ENCODE measurements at places on chromosomes 3 and 15.

DNA sequence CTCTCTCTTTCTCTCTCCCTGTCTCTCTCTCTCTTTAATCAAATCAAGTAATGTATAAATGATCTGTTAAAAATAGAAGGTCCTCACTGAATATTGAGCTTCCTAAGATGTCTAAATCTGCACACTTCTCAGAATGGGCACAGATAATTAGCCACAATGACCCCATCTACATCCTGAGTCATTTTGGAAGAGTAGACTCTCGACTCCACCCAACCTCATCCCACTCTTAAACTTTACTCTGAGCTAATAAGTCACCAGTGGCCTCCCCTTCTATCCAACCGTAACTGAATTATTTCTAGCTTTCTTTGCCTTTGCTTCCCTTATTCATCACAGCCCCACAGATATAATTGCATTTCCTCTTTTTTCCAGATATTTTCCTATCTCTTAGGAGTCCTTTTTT lies 326.5 kb upstream of the ZNF717 start:
- no peak for DNase-seq

DNA sequence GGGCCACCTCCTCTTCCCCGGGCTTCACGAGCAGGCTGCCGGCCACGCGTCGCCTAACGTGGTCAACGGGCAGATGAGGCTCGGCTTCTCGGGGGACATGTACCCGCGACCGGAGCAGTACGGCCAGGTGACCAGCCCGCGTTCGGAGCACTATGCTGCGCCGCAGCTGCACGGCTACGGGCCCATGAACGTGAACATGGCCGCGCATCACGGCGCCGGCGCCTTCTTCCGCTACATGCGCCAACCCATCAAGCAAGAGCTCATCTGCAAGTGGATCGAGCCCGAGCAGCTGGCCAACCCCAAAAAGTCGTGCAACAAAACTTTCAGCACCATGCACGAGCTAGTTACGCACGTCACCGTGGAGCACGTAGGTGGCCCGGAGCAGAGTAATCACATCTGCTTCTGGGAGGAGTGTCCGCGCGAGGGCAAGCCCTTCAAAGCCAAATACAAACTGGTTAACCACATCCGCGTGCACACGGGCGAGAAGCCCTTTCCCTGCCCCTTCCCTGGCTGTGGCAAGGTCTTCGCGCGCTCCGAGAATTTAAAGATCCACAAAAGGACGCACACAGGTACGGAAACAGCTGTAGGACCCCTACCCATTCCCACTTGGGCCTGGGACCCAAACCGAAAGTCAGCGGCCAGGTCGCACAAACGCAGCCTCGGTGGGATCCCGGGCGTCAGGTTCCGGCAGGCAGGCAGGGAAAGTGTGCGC lies 1.5 kb downstream of the ZIC1 start:
- DNase-seq: no peak

DNA sequence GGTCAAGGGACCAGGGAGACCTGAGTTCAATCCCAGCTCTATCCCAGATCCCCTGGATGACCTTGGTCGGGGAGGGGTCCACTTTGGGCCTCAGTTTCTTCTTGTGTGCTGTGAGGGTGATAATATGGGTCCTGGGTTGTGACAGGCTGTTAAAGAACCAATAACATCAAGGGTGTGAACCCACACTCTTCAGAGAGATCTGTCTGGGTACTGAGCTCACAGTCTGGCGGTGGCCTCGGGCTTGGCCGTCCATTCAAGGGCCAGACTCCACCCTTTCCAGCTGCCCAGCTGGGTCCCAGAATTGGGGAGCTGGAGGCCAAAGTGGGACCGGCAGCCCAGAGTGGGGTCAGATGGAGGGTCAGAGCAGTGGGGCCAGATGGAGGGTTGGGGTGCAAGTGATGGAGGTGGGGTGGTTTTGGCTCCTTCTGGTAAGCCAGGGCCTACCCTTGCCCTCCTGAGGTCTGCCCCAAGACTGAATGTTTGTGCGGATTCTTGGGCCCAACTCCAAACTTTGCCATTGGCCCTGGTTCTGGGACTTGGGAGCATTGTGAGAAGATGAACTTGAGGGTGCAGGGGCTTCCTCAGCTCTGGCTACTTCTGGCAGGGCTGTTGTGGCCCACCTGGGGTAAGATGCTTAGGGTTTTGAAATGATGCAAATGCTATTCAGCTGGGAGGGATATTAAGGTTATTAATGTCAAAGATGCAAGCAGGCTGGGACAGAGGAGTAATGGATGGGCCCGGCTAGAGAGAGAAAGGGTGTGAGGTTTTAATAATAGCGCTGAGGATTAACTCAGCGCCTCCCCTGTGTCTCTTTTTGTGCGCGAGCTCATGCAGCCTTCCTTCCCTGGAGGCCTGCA lies 1.5 kb downstream of the CORO2B start:
- DNase-seq: no peak

DNA sequence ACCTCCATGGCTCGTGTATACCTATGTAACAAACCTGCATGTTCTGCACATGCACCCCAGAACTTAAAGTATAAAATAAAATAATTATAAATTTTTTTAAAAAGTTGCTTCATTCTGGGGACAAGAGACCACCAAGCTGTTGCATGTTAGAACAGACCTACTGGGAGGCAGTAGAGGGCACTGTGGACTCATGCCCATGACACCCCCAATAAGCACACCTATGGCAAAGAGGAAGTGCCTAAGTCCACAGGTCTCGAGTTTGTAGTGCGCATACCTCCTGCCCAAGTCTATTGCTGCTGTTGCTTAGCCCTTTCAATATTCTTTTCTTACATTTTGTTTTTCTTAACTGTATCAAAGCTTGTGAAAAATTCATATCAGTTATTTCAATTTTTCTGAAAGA lies 267.9 kb upstream of the THBS1 start:
- no peak for DNase-seq

DNA sequence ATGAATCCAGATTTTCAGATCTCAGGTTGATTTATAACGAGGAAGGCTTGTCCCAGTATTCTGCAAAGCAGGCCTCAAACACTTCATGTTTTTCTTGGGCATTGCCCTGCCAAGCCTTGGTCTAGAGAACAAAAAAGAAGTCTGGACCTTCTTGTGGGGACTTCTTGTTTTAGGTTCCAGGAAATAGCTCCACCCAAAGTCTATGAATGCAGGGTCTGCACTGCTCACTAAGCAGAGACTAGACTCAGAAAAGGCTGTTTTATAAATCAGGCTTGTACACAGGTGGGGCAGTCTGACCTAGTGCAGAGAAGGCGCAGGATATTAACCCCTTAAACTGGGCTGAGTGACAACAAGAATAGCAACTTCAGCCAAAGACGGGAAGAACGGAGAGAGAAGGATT lies 44.3 kb downstream of the GLB1 start:
- DNase-seq: no peak

- DNase-seq: no peak
These were observed 390.7 kb downstream of the EFHB start for GRCh38 chr3:19543212-19543841.

DNA sequence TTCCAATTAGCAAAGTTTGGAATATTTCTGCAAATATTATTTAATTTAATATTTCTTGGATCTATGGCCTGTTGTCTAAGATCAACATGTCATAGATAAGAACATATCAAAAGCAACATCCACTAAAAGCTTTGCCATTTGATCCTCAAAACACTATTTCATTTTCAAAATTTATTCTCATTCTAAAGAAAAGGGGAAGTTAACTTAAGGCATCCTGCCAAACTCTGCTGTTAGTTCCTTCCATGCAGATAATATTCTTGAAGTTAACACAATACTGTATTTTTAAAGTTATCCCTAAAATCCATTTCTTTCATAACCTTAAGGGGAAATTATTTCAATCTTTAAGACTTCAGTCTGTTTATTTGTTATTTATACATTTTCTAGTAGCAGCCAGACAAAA lies 28.2 kb upstream of the GBE1 start:
- no peak for DNase-seq

- no peak for DNase-seq
These were observed 336.2 kb downstream of the EPHB1 start for GRCh38 chr3:135131290-135131689.

- no peak for DNase-seq
These were observed 194.7 kb upstream of the NANOGP8 start for GRCh38 chr15:35279811-35280210.

GRCh38 chr3:88101142-88101541 lies 42.1 kb downstream of the ZNF654 start:
- DNase-seq: no peak

GRCh38 chr3:183808355-183808754 lies 17.0 kb downstream of the MAP6D1 start:
- DNase-seq: no peak

- DNase-seq: no peak
These were observed 11.7 kb downstream of the SCAANT1 start for GRCh38 chr3:63900459-63900858.

DNA sequence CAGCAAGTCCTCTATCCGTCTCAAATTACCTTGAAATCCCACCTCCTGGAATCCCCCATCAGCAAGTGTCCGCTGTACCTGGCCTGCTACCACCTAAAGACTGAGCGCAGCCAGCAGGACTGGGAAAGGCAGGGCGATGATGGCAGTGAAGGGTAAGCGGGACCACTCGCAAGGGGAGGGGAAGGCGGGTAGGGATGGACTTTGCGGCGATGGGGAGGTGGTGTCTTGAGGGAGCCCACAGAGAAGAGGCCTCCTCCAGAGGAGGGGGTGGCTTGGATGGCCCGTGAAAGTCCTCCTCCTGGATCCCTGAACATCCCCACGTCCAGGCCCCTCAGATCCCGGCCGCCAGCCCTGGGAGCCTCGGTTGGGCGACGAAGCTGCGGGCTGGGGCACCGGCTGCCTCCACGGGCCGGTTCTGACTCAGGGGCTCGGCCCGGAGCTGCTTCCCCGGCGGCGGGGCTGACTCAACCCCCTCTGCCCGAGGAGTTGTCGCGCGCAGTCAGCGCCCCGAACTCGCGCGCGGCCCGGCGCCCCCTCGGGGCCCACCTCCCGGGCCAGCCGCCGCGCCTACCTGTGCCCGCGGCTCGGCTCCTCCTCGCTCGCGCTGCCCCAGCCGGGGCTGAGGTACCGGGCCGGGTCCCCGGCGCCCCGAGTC lies 512 bp downstream of the LARP6 start:
- peak; percentile 3 for DNase-seq

DNA sequence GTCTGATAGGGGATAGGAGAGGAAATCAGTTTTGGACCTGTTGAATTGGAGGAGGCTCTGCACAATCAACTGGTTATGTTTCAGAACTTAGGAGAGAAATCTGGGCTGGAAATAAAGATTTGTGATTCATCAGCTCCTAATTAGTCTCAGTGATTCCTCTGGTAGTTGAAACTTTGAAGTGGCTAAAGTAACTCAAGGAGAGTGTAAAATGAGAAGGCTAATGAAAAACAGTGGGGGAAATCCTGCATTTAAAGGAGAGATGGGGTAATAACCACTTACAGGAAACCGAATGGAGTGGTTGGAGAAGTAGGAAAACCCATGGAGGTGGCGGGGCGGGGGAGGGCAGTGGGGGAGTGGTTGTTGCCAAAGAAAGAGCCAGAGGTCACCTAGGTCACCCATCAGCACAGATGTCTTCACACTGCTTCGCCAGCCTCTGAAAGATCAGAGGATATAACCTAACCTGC lies 32.6 kb downstream of the MAP2K5 start:
- no peak for DNase-seq

GRCh38 chr3:94130690-94131089 lies 67.8 kb downstream of the NSUN3 start:
- DNase-seq: no peak

- no peak for DNase-seq
These were observed 13.9 kb downstream of the PHLDB2 start for GRCh38 chr3:111872979-111873378.

DNA sequence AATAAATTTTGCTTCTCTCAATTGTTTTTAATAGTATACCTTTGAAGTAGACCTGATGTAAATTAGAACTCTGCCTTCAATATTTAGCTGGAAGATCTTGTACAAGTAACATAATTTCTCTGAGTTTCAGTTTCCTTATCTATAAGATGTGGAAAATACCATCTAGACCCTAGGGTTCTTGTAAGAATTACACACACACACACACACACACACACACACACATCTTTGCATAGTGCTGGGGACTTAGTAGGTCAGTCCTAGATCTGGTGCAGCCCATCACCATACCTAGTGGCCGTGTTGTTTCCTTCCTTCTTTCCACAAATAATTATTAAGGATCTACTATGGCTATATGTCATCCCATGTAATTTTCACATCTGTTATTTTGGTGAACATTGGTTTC lies 11.0 kb downstream of the TRAT1 start:
- no peak for DNase-seq

- DNase-seq: no peak
These were observed 3.3 kb downstream of the LIPH start for GRCh38 chr3:185549122-185549521.

DNA sequence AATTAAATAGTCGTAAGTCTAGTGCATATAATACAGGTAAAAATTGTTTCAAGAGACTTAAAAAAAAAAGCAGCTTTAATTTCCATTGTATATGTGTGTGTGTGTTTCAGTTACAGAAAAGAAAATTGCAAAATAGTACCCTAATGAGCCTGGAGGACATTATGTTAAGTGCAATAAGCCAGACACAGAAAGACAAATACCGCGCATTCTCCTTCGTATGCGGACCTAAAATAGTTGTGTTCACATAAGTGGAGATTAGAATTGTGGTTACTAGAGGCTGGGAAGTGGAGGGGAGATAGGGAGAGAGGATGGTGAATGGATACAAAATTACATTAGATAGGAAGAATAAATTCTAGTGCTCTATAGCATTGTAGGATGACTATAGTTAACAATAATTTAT lies 3.6 kb downstream of the MESD start:
- DNase-seq: no peak

DNA sequence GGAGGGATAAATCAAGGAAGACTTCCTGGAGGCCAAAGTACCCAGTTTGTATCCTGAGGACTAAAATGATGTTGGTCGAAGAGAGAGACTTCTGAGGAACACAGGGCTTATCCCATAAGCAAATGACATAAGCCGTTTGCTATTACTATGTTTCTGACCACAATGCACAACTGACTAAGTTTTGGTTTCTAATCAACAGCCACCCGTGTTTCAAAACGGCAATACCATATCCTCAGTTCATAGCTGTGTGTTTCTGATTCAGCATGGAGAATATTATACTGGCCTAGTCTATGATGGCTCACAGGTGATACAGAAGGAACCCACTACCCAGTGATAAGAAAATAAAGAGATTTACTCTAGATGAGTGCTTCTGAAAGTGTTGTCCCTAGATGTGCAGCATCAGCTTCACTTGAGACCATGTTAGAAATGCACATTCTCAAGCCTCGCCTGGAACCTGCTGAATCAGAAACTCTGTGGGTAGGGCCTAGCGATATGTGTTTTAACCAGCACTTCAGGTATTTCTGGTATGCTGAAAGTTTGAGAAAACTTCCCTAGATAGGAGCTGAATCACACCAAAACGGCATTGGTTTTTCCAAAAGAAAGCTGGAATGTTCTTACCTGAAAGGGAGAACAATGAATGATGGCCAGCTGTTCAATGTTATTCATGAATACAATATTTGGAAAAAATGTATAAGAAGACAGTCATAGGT lies 639.7 kb upstream of the NR2F2 start:
- no peak for DNase-seq

DNA sequence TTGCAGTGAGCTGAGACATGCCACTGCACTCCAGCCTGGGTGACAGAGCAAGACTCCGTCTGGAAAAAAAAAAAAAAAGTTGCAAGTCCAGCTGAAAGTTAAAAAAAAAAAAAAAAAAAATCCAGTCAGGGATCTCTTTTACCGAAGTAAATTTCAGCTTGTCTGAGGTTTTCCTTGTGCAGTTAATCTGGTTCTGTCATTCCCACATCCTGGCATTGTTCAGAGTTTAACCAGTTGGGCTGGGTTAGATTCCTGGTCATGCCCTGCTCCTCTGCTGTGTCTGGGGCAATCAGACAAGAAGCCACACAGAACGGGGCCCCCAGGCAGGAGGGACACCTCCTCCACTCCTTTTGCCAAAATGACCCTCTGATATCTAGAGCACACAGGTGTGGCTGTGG lies 84.1 kb upstream of the KLHL25 start:
- DNase-seq: no peak

Measured in stimulated activated CD4-positive, alpha-beta T cell treated with anti-CD3 and anti-CD28 coated beads, Interleukin-15, amount 100 ng/mL, for 1 hour (primary cell).